ENCODE measurements at places on chromosomes 13 and 19.

- no peak for DNase-seq
Measured at GRCh38 chr19:18348171-18348570, 7.8 kb downstream of the PGPEP1 start.

- peak; percentile 84 for DNase-seq
Measured at GRCh38 chr13:54241719-54242118, 1213.1 kb downstream of the OLFM4 start.

- DNase-seq = peak; percentile 62
Measured at GRCh38 chr19:41951686-41952172, 7.4 kb downstream of the RABAC1 start.

GRCh38 chr13:112342841-112343361 lies 33.3 kb upstream of the SPACA7 start:
- no peak for DNase-seq

DNA sequence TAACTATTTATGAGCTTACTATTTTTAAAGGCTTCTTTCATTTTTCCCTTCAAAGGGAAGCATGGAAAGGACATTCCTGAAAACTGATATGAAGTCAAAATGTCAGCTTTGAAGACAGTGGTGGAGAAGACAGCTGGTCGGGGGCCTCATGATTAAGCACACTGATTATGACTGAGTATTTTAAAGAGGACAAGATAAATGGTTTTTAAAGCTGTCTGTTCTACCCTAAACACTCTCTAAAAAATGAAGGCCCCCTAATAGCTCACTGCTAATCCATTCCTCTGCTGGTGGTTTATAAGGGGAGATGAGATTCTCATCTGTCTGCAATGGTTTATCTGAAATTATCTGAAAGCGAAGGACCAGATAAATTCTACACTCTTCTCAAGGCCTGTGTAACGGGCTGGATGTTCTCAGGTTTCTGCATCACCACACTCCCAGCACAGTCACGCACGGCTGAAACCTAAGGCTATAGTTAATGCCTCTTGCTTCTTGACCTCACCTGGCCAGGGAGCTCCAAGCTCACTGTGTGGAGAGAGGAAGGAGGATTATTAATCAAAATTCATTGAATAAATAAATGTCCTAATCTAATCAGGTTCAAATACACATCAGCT lies 86.9 kb upstream of the DOCK9 start:
- no peak for DNase-seq

DNA sequence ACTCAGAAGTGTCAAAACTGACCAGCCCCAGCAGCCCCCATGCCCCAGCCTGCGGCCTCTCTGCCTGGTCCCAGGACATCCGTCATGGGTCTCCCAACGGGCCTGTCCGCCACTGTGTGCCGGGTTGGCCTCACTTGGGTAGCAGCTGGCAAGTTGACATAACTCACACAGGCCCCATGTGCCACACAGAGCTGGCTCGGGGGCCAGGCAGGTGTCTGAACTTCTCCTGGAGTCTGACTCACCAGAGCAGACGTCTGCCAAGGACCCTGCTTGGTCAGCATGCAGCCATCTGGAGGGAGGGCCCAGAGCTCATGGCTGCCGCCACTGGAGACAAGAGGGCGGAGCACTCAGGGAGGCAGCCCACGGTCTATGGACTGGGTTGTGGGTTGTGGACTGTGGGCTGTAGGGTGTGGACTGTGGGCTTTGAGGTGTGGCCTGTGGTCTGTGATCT lies 32.0 kb upstream of the TMEM255B start:
- DNase-seq = no peak

- no peak for DNase-seq
Measured at GRCh38 chr19:43984687-43985000, 656 bp downstream of the ZNF155 start.

GRCh38 chr13:79646880-79647279 lies 165.9 kb downstream of the NDFIP2 start:
- no peak for DNase-seq

GRCh38 chr19:42024622-42025111 lies 30.6 kb upstream of the ATP1A3 start:
- no peak for DNase-seq

DNA sequence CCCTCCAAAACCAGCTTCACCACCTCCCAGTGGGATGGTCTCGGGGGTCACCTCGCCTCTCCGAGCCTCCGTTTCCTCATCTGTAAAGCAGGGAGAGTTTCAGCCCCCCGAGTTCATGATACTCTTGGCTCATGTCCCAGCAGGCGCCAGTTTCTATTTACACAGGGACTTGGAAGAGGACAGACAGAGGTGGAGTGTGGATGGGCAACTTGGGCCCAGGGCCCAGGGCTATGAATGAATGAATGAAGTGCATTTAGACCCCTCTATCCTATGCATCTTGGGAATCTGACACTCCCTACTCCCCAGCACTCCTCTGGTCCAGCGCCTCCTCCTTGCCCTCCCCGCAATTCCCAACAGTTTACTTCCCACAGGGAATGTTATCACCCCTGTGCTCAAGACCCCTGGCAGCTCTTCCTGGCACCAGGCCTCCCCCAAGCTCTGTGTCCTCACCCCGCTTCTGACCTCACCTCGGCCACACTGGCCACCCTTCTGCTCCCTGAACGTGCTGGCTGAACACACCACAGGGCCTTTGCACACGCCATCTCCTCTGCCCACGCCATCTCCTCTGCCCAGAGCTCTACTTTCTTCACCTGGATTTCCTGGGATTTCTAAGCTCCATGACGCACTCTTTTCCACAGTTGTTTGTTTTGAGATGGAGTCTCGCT lies 4.9 kb upstream of the C2CD4C start:
- DNase-seq = peak; percentile 51

DNA sequence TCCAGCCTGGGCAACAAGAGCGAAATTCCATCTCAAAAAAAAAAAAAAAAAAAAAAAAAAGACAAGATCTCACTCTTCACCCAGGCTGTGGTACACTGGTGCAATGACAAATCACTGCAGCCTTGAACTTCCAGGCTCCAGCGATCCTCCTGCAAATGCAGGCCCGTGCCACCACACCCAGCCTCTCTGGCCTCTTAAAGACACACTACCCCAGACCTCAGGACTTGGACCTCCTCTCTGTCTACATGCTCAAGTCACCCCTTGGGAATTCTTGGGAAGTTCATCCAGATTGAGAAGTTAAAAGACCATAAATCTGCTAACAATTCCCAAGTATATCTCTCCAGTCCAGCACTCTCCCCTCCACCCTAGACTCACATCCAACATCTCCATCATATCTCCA lies 10.6 kb upstream of the HIPK4 start:
- no peak for DNase-seq

DNA sequence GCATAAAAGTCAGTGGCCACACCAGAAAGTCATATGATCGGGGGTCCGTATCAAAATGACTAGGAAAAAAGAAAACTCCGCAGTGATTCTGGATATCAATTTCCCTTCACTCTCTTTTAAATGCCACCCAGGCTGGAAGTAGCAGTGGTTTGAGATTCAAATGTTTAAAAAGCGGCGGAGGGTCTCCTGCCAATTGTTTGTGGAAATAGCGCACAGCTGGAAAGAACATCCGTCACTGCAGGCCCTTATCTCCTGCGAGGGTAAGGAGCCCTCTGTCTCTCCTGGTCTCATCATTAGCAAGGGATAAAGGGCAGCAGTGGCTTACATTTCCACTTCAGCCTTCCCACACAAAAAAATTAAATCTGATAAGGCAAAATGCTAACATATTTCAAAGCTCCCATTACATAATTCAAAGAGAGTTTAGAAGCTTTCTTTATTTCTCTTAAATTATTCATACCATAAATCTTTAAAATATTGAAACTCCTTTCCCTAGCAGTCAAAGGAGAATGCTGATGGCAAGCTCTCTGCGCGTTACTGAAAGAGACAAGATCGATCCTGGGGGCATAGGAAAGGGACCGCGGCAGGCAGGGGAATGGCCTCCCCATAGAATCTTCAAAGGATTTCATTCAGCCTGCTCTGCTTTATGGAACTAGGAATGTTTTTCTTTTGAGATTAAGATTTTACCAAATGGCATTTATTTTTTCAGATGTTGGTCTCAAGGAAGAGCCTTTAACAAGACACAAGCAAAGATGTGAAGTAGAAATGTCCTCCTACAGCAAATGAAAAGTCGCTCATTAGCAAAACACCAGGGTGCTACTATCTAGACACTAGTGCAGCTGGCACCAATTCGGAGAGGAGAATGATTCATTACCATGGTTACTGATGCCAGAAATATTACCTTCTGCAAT lies 35.0 kb downstream of the AMER2 start:
- DNase-seq = no peak

DNA sequence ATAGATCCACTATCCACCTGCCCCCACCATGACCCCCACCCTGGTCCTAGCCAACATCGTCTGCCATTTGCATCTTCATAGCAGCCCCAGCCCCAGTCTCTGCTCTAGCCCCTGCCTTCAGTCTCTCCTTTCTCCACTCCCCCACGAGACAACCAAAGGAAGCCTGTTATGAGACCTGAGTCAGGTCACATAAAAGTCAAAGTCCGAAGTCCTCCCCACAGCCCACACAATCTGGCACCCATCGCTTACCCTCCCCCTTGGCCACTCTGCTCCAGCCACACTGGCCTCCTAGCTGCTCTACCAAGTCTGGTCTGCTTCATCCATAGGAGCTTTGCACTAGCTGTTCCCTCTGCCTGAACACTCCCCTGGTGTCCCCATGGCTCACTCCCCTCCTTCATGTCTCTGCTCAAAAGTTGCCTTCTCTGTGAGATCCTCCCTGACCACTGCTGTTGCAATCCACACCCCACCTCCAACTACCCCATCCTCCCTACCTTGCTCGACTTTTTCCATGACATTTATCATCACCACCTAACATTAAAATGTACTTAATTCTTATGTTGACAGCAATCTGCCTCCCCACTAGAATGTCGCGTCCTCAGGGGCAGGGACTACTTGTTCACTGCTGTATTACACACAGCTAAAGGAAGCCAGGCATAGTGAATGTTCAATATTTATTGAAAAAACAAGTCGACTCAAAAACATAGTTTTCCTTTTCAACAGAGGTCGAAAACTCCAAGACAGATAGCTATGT lies 1.2 kb upstream of the PLEKHG2 start:
- no peak for DNase-seq

DNA sequence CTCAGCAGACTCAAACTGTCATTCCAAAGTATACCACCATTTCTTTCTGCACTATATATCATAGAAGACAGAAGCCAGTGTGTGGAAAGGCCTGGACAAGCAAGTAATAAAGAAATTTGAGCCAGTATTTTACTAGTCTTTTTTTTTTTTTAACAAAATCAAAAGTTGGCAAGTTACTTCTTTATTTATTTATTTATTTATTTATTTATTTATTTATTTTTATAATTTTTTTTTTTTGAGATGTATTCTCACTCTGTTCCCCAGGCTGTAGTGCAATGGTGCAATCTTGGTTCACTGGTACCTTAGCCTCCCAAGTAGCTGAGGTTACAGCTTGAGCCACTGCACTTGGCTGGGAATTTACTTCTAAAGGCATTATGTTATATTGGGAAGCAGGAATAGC lies 25.3 kb downstream of the ZNF493 start:
- DNase-seq = no peak

DNA sequence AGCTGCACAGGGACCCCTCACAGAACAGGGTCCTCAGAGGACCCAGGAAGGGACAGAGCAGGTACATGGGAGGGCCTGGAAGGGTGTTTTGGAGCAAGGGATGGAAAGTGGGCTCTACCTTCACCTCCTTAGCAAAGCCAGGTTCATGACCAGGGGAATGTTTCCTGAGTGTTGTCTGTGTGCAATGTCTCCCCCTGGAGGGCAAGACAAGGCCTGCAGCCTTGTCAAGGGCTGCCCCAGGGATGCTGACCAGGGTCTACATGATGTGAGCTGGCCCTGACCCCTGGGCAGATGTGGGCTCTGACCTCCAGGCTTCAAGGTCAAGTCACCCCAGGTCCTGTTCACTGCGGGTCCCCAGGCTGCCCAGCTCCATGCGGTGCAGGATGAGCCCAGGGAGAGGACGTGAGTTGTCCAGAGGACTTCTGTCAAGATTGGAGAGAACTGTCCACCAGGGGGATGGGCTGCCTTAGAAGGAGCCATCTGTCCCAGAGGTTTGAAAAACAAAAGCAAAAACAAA lies 1.0 kb upstream of the CEACAM1 start:
- peak; percentile 2 for DNase-seq

- DNase-seq = no peak
Measured at GRCh38 chr13:62280590-62280989, 864.9 kb upstream of the PCDH20 start.

- no peak for DNase-seq
Measured at GRCh38 chr13:109818886-109819285, 32.5 kb upstream of the IRS2 start.

DNA sequence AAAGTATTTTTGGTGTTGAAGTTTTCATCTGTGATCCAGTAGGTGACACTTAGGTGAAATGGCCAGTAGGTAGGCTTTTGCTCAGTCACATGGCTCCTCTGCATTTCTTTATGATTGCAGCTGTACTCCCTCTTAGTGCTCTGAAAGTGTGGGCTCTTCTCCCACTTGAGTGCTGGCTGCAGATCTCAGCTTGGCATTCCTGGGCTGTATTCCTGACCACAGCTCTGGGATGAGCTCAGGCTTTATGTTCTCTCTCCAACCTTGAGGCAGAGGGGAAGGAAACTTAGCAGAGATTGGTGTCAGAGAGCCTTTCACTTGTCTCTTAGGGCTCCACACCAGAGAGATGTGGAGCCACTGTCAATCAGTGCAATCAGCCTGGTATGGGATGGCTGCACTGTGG lies 254.3 kb downstream of the NDFIP2 start:
- no peak for DNase-seq

- no peak for DNase-seq
Measured at GRCh38 chr19:14395710-14396336, 14.6 kb downstream of the ADGRE5 start.

DNA sequence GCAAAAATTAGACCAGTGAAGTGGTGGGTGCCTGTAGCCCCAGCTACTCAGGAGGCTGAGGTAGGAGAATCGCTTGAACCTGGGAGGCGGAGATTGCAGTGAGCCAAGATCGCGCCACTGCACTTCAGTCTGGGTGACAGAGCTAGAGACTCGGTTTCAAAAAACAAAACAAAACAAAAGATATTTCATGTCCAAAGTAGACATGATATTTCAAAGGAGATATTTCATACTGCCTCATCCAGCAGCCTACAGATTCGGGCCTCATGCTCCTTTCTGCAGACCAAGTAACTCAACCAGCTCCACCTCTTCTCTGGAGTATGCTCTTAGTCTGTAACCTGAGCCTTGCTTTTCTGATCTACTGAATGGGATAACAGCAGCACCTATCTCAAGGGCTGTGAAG lies 15.0 kb downstream of the ZC3H4 start:
- DNase-seq = no peak

DNA sequence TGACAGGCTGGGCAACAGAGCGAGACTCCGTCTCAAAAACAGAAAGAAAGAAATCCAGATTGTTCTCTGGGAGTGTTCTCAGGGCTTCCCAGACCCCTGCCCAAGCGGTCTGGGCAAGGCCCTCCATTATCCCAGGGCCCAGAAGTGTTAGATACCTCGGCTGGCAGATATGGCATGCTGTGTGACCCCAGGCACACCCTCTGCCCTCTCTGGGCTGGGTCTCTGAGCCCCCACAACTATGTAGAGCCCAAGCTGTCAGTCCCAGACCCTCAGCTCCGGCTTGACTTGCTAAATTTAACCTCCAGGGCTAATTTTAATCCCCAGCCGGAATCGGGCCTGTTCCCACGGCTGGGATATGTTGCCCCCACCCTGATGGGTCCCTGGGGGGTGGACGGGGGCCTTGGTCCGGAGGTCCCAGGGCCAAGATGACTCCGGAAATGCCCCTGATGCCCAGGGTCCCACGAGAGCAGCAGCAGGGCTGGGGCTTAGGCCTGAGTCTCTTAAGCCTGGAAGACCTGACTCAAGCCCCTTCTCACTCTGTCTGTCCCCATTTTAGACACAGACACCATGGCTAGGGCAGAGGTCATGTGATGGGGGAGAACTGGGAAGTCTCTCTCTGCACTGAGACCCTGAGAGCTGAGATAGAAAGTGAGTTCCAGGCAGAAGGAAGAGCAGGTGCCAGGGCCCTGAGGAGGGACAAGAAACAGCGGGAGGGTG lies 14.5 kb upstream of the TMEM161A start:
- DNase-seq = no peak

Measured in NCI-H1105 (cell line).